ENCODE measurements at places on chromosomes 5 and 9.

DNA sequence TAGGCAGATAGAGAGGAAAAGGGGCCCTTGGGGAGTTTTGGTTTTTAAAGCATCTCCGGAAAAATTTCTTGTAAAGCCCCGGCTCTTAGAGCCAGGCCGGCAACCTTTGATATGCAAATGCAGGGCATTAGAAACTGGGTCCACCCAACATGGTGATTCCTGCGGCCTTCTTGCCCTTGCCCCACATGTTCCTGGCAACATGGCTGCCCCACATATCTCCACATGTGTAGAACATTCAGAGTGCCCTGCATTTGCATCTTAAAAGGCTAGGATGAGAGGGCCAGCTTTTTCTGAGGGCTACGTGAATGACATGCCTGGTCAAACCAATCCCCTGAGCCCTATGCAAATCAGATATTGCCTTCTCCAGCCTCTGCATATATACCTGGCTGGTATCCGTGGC lies 5.0 kb upstream of the SNAPC3 start:
- DNase-seq = no peak

GRCh38 chr9:78261403-78262001 lies 25.6 kb downstream of the CEP78 start:
- peak; percentile 41 for DNase-seq

- DNase-seq = no peak
Measured at GRCh38 chr9:6426117-6426516, 13.1 kb downstream of the UHRF2 start.

DNA sequence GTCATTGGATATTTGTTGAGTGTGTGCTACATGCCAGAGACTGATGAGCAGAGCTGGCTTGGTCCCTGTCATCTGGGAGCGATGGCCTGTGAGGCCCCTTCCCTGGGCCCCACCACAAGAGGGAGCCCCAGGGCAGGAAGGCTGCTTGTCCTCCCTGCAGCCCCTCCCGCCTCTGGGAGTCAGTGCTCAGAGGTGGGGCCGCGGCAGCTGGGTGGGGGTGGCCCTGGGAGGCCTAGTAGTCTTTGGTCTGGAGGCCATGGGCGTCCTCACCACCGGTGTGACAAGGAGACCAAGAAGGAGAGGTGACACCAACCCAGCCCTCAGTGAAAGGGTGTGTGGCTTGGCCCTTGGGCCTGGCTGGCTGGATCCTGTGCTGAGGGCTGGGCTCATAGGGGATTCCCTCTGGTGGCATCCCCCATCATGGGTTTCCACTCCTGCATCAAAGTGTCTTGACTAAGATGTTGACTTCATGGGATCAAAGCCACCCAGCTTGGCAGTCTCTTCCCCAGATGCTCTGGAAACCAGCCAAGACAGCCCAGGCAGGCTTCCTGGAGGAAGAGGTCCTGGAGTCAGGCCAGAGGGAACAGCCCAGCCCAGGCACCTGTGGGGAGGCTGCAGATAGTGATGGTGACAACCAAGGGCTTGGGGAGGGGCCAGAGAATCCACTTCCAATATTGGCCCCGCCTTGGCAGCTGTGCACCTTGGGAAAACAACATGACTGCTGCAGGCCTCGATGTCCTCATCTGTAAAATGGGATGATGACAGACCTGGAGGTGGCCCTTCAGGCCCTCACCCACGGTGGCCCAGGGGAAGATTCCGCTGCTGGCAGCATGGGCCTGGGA lies 166.7 kb downstream of the GAPVD1 start:
- DNase-seq = no peak

DNA sequence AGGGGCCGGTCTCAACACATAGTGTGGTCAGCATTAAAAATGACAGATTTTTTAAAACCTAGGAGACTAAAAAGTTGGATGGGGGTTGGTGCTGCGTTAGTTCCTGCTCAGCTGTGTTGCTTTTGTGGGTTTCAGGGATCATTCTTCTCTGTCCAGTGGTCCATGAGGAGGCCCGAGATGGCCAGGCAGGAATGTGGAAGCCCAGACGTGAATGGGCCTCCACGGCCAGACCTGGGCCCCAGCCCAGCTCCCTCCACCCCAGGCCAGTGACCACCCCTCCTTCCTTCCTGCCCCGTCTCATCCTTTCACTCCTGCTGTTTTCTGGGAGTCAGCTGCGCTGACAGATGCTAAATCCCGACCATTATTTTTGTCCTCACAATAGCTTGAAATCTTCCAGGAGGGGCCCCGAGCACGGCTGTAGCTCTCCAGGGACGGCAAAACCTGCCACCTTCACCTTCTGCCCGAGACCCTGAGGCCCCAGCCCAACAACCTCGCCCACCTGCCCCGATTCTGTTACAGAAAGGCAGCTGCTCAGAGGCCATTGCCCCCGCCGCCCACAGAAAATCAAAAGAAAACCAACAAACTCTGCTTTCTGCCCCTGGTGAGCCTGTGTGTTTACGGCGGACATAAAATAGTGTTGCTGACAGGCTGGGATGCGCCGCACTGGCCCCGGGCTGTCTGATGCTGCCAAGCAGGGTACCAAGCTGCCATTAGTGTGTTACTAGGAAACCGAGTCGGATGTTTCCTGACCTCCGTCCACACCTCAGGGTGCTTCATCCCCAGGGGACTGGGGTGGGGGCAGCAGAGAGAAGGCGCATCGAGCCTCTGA lies 83.7 kb upstream of the SARDH start:
- DNase-seq = no peak

DNA sequence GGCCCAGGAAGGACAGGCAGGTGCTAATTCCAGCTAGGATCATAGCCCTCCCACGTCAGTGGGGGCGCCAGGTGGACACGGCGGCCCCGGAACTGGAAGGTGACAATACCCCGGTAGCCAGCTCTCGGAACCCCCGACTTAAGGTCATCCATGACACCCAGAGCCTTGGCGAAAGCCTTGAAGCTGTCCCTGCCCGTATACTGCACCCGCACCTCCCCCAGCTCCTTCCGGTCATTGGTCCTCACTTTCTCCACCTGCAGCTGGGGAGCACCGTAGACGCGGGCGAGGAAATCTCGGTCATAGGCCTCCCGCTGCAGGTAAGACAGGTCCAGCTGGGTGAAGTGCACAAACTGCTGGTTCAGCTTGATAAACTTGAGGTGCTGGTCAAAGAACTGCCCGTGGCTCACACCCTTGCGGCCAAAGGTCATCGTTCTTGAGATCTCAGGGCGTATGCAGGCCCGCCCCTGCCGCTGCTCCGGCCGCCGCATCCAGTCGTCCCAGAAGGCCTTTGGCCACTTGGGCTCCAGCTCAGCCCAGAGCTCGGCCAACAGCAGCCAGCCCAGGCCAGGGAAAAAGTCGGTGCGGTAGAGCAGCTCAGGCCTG lies 10.9 kb downstream of the MGAT1 start:
- no peak for DNase-seq

- DNase-seq = no peak
Measured at GRCh38 chr9:89799766-89800165, 195.0 kb downstream of the GADD45G start.

DNA sequence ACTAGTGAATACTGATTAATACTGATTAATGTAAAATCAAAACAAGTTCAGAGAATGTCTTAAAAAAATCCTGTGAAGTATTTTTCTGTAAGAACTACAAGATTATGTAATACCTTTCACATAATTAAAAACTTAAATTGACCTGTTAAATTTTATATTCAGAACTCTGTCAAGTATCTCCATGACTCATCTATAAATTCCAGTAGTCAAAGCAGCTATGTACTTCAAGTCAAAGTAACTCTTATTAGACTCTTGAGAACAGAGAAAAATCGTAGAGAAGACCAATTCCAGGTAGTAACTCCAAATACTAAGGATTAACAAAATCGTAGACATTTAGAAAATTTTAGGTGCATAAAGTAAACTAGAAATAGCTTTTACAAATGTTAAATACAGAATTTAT lies 77.1 kb downstream of the HOMER1 start:
- no peak for DNase-seq

DNA sequence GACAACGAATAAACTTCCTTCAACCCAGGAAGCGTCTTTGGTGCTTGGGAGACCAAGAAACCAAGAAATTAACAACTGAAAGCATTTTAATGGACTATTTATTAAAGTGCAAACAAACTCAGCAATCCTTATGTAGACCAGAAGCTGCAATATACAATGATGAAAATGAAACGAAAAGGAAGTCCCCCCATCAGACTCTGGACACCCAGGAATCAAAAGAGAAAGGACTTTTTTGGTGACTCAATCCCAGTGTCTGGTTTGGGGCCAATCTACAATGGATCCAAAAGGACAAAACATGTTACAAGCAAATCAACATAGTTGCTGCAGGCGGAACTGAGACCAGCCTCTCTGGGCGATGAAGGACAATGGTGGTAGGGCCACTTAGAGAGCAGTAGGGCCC lies 39.5 kb downstream of the C9orf152 start:
- DNase-seq = no peak

DNA sequence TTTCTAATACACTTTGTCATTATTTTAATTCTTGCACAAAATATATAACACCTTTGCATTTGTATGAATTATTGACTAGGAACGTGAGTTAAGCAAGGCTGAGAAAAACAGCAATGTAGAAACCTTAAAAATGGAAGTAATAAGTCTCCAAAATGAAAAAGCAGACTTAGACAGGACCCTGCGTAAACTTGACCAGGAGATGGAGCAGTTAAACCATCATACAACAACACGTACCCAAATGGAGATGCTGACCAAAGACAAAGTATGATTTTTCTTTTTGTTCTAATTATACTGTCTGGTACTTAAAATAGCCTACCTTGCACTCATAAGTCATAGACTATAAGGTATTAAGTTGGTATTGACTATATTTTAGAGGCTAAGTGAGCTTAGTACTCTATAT lies 34.4 kb downstream of the RAD50 start:
- DNase-seq = peak; percentile 0

DNA sequence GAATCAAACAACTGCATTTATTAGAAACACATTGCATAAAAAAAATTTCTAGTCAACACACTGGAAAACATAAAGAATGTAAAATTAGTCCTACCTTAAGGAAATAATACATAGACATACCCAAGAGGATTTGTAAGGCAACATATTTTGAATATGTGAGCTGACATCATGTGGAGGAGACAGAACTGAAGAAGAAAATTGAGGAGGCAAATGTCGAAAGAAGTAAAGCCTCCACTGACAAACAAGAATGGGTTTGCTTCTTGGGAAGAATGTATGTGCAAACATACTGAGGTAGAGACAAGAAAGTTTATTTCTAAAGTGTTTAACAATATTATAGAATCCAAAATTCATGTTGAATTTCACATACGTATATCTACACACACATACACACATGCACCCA lies 363.0 kb upstream of the PDE4D start:
- no peak for DNase-seq

GRCh38 chr9:120942186-120943001 lies 15.8 kb upstream of the TRAF1 start:
- DNase-seq = no peak

GRCh38 chr5:35087991-35088390 lies 40.2 kb upstream of the AGXT2 start:
- no peak for DNase-seq

- DNase-seq = no peak
Measured at GRCh38 chr9:114538241-114538640, 33.0 kb upstream of the WHRN start.

- no peak for DNase-seq
Measured at GRCh38 chr5:178624631-178625546, 2.0 kb downstream of the CLK4 start.

- DNase-seq = no peak
Measured at GRCh38 chr5:132635873-132636272, 22.1 kb upstream of the IL13 start.

GRCh38 chr9:122265149-122265915 lies 650 bp downstream of the MRRF start:
- DNase-seq = peak; percentile 24

- DNase-seq = peak; percentile 32
Measured at GRCh38 chr5:101390151-101390908, 487.2 kb upstream of the ST8SIA4 start.

DNA sequence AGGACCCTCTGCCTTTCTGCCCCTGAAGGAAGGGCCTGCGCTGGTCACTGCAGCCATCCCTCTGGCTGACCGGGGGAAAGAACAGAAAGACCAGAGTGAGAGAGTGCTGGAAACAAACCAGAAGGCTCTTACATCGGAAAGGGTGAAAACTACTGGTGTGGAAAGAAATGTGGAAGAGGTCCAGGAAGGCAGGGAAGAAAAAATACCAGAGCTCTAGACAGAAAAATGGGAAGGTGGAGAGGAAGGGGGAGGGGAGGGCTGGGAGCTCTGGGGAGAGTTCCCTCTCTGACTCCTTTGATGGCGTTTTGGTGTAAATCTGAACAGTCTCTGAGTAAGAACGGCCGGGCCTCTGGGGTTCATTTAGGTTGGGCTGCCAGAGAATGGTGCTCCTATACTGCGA lies 47.7 kb downstream of the COL23A1 start:
- no peak for DNase-seq

GRCh38 chr9:135925496-135926133 lies 18.3 kb upstream of the CAMSAP1 start:
- DNase-seq = no peak

- DNase-seq = no peak
Measured at GRCh38 chr5:77960863-77961396, 184.8 kb upstream of the TBCA start.

DNA sequence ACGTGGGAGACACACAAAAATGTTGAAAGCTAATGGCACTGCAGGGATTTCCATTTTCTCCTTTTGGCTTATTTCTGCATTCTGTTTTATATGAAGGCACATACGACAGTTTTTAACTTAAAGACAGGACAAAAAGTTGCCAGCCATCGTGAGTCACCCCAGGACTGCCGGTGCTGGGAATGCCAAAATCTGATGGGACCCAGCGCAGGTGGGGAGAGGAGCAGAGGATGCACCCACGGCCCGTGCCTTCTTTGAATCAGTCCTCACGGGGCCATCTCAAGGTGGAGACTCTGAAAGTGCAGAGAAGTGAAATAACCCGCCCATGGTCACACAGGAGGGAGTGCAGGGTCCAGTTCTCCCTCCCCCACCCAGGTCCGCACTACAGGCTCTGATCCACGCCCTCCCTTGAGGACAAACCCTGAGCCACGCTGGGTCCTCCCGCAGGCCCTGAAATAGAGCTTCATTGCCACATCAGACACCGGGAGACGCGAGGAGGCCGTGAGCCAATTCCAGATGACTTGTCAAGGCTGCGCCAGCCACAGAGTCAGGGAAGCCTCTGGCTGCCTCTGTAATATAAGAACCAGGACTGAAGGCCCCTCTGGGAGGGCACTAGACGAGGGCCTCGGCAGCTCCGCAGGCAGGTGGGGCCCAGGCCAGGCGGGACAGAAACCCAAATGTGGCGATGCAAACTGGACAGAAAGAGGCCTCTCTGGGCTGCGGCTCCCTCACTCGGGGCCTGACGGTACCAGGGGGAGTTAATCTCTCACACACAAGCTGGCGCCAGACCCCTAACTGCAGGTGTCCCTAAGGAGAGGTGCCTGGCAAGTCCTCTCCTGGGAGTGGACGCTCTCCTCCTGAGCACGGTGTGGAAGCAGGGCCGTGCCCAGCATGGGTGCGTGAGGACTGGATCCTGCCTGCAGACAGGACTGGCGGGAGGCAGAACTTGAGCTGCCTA lies 22.9 kb downstream of the ADAMTS2 start:
- no peak for DNase-seq

Measured in COLO829 (cell line).